Activated naive CD4-positive, alpha-beta T cell treated with anti-CD3 and anti-CD28 coated beads for 36 hours (primary cell): ENCODE measurements at places on chromosomes 6 and 20.

DNA sequence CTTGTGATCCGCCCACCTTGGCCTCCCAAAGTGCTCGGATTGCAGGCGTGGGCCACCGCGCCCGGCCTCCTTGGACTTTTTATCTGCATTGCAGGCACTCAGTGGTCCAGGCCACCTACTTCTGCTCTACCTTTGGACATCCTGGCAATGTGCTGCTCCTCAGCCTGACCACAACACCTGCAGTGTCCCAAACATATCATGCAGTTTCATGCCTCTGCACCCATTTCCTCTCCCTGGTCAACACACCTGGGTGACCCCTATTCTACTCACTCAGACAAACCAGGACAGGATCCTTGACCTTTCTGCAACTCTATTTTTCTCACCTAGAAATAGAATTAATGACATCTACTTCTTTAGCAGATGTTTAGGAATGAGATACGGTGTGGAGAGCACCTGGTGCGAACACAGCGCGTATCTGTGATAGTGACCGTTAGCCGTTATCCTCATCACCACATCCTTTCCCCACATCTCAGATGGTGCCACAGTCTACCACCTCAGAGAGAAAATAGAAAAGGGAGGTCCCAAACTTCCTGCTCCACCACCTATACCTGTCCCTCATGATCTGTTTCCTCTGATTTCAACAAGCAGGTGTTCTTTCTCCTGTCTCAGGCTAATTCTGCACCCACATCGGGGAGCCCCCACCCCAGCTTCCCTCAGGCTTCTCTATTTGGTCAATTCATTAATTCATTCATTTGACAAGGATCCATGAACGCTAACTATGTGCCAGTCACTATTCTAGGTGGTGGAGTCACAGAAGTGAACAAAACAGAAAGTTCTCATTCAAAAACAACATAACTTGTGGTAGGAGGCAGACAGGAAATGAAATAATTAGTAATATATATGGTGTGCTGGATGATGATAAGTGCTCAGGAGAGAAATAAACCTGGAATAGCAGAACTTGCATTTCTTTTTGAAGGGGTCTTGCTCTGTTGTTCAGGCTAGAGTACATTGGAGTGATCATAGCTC lies 4.3 kb upstream of the BTN3A2 start:
- DNase-seq, result peak; percentile 53

DNA sequence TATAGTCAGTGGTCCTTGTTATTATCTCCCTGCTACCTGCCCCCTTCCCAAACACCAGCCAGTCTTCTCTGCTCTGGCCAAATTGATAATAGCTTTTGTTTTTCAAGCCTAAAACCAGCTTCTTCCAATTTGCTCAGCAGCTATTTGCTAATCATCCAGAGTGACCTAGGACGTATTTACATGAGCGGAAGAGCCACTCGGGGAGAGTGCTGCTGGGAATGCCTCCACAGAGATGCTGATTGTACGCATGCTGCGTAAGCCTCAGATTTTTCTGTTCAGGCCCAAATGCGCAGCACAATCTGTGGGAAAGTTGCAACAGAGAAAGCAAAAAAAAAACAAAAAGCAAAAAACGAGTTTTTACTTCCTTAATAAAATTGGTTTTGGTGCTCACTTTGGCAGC lies 24.4 kb upstream of the ID1 start:
- no peak for DNase-seq

GRCh38 chr6:151822252-151823111 lies 15.0 kb downstream of the ESR1 start:
- DNase-seq, result no peak

GRCh38 chr20:33162753-33163152 lies 5.2 kb upstream of the BPIFA2 start:
- DNase-seq, result no peak

- DNase-seq, result no peak
These were observed 29.6 kb downstream of the MGME1 start for GRCh38 chr20:17998446-17998845.

DNA sequence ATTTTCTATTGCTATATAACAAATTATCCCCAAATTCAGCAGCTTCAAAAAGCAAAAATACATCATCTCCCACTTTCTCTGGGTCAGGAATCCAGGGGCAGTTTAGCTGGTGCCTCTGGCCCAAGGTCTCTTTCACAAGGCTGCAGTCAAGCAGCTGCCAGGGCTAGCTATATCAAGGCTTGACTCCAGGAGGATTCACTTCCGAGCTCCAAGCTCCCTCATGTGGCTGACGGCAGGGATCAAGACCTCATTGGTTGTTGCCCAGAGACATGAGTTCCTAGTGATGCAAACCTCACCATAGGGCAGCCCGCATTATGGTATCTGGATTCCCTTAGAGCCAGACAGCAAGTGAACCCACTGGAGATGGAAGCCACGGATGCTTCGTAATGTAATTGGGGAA lies 1.3 kb upstream of the VNN1 start:
- no peak for DNase-seq

DNA sequence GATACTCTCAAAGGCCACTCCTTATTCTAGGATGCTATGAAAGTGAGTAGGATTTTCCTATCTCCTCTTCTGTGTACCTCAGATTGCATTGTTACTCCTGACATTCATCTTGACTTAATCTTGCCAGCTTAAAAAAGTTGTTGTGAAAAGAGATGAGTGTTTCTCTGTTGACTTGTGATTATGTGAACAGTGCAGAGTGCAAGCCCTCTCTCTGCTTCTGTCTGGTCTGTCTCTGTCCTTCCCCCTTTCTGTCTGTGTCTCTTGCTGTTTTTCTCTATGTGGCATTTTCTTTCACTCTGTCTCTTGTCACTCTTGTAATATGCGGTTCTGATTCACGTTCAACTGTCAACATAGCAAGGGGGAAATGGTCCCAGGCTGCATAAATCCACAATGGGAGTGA lies 306.6 kb downstream of the FARS2 start:
- DNase-seq, result no peak

- no peak for DNase-seq
These were observed 35.7 kb downstream of the TSPYL4 start for GRCh38 chr6:116218172-116218633.

- DNase-seq, result peak; percentile 41
These were observed 55.0 kb upstream of the KCNK16 start for GRCh38 chr6:39377539-39377950.

GRCh38 chr20:35773154-35773751 lies 1.4 kb downstream of the PHF20 start:
- DNase-seq, result peak; percentile 58

GRCh38 chr6:145756170-145756662 lies 20.9 kb upstream of the EPM2A start:
- no peak for DNase-seq

DNA sequence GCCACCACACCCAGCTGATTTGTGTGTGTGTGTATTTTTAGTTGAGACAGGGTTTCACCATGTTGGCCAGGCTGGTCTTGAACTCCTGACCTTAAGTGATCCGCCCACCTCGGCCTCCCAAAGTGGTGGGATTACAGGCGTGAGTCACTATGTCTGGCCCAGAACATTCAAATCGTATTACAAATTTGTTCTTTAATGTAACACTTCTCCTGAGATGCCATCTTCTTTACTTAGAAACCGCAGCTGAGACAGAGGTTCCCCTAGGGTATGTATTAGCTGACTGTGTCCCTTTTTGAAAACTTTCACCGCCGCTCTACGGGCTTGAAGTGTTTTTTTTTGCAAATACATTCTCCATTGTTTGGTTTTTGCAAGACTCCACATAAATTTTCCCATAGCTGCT lies 62.6 kb downstream of the TOX2 start:
- DNase-seq, result no peak

- no peak for DNase-seq
These were observed 750.4 kb downstream of the TENT5A start for GRCh38 chr6:81002126-81002525.

DNA sequence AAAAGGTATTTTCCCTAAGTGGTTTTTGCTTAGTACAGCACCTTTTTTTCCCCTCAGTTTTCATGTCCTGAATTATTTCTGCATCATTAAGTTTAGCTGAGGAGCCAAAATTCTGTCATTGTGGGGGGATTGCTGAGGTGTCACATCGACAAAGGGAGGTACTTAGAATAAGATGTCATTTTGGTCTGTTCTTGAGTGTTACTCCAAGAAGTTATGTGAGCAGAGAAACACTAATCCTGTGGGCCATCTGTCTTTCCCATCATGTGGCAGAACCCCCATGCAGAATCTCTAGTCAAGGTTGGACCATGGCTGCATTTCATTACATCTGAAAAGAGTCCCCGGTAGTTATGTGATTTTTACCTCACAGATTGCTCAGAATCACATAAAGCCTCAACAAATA lies 167.8 kb upstream of the CENPW start:
- no peak for DNase-seq

GRCh38 chr6:123616942-123617341 lies 19.8 kb downstream of the TRDN start:
- DNase-seq, result no peak

DNA sequence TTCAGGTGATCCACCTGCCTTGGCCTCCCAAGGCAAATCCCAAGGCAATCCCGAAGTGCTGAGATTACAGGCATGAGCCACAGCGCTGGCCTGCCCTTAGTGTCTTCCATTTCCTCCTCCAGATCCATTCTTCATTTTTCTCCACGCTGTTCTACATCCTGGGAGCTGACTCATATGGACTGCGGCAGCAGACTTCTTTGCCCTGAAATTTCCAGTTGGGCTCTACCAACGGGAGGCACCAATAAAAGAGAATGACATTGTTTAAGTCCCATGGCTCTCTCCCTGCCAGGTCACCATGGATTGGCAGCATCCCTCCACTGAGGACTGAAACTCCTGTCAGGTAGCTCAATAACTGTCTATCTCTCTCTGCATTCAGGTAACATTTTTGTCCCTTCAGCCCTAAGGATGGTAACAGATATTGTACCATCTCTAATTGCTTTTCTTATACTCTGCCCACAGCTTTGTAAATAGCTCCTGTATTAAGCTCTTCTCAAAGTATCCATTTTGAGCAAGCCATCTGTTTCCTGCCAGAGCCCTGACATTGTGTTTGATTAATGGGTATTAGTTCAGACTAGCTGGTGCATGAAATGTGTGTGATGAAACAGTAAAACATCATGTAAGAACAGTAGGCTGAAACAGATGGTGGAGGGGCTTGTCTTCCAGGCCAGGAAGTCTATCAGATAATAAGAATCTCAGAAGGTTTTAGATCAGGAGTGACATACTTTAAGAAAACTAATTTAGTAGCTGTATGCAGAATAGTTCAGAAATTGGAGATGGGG lies 3.6 kb downstream of the TBCC start:
- no peak for DNase-seq

- peak; percentile 37 for DNase-seq
These were observed 41.7 kb downstream of the MOCS1 start for GRCh38 chr6:39892490-39893129.

GRCh38 chr6:124659427-124659826 lies 302.8 kb upstream of the RNF217 start:
- no peak for DNase-seq

GRCh38 chr6:162538643-162539064 lies 188.9 kb downstream of the PRKN start:
- DNase-seq, result no peak

DNA sequence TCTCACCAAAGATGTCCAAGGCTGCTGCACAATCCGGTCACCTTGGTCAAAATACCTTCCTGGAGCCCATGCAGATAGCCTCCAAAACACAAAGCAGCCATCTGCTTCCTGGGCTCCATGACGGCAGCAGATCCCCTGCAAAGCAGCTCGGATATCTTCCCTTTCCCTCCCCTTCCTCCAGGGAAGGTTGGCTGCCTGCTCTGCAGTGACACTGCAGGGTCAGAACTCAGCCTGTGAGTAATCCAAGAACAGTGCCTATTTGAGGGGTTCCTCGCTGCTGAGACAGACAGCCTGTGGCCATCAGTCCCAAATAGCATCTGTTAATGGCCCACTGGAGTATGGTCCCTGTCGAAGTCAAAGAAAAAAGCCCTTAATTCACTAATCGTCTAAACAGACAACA lies 270.8 kb downstream of the PREX1 start:
- no peak for DNase-seq

DNA sequence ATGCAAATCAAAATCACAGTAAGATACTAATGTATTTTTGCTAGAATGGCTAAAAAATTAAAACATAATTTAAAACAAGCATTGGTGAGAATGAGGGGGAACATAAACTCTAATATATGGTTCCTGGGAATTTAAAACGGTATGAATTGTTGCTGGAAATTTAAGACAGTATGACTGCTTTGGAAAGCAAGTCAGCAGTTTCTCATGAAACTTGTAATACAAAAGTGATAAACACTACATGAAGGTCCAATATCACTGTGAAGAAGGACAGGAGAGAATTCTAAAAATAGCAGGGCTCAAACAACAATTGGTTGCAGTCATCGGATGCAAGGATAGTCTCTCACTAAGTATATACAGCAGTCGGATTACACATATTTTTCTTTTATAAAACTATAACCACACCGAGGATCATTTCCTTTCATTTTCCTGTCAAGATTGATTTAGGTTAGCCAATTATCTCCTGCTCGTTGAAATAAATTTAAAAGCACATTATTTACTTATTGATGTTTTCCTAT lies 18.5 kb upstream of the PRSS16 start:
- DNase-seq, result no peak

- no peak for DNase-seq
These were observed 44.2 kb downstream of the HLA-DPB1 start for GRCh38 chr6:33120001-33120400.

- DNase-seq, result no peak
These were observed 231.3 kb downstream of the TFAP2C start for GRCh38 chr20:56860413-56860812.

- no peak for DNase-seq
These were observed 22.2 kb downstream of the CHMP4B start for GRCh38 chr20:33833333-33833732.

DNA sequence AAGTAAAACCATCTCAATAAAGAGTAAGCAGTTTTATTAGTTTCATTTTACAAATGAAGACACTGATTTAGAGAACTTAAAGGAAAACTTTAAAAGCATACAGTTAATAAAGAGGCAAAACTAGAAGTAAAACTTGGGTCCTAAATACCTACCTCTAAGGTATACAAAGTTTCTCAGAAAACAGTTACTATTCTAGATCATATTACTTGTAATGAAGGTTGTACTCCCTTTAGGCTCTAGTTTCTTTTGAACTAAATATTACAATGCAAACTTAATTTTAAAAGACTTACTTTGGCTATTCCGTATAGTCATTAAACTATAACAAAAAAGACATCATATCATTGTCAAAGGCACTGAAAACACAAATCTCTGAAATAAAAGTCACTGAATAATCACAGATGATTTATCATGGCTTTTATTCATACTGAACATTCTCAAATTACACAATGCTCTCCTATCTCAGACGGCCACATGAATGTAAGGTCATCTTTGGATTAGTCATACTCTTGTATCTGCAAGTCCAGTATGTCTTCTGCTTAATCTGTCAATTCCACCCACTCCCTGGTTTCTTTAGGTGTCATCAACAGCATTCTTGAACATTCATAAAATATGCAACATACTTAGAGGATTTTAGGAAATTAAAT lies 361.6 kb upstream of the RUNX2 start:
- no peak for DNase-seq

GRCh38 chr20:40134176-40134575 lies 554.9 kb downstream of the MAFB start:
- no peak for DNase-seq

GRCh38 chr6:113694278-113695077 lies 162.7 kb upstream of the MARCKS start:
- DNase-seq, result no peak

GRCh38 chr6:128694303-128695009 lies 174.1 kb upstream of the PTPRK start:
- DNase-seq, result no peak
